Stimulated activated naive B cell treated with anti-CD40 and anti-IgM and Interleukin-4, amounts not matched to agents 10 μg/mL and 1 μg/mL and 100 μg/mL, for 72 hours (primary cell): ENCODE measurements at places on chromosomes 2 and 18.

GRCh38 chr2:200068642-200069041 is 113.3 kb downstream of the MAIP1 start:
- DNase-seq = no peak

- no peak for DNase-seq
Observed at GRCh38 chr2:29519338-29519925, 402.0 kb downstream of the ALK start.

DNA sequence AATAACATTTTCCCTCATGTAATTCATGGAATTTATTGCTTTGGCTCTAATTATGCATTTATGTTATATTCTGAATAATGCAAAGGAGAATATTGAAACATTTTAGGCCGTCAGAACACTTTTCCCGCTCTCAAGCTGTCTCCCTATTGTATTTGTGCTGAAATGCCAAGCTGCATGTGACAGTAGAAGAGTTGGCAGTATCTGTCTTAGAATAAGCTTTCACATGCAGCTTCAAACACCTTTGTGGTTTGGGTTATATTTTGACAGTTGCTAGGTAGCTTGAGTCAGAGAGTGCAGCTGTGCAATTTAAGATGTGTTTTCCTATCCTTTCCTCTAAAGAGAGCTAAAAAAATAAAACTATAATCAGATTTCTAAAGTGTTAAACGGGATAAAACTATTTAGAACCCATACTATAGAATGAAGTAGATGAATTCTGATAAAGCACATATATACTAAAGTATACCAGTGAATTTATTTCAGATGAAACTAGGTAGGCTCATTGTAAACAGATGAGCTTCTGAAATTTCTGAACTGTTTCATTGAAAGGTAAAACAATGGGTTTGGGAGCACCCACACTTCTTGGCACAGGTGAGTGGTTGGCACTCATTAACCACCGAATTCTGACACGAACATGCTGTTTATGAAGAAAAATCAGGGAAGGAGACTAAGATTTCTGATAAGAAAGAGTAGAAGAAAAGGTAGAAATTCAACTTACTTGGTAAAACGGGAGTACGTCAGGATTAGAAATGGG is 43.4 kb downstream of the PLCL1 start:
- DNase-seq = no peak

- DNase-seq = no peak
Observed at GRCh38 chr18:58054041-58054781, 10.2 kb downstream of the NEDD4L start.

- DNase-seq = no peak
Observed at GRCh38 chr2:1775511-1776035, 31.3 kb upstream of the PXDN start.

GRCh38 chr2:138752197-138752956 is 27.8 kb downstream of the NXPH2 start:
- DNase-seq = no peak

DNA sequence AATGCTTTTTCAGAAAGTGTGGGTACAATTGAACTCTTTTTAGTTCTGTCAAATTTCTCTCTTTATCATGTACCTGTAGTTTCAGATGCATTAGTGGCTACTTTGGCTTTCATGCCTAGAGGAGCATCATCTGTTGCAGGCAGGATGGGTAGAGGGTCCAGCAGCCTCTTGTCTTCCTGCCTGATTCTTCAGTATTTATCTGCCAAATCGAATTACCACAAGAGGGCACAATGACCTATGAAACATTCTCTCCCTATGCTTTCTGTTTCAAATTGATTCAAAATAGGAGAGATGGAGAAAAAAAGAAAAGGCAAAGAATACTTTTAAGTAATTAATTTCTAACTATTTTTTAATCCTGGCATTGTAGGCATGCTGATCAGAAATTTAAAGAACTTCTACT is 477.2 kb downstream of the TRIB2 start:
- no peak for DNase-seq

DNA sequence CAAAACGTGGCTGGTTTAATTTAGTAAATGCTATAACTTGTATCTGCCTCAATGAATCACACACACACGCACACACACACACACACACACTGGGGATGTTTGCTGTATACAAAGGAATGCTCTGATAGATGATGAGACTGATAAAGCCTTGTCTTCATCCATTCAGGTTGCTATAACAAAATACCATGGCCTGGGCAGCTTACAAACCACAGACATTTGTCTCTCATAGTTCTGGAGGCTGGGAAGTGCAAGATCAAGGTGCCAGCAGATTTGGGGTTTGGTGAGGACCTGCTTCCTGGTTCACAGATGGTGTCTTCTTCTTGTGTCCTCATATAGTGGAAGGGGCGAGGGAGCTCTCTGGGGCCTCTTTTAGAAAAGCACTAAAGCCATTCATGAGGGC is 149.5 kb upstream of the HDAC4 start:
- DNase-seq = no peak

DNA sequence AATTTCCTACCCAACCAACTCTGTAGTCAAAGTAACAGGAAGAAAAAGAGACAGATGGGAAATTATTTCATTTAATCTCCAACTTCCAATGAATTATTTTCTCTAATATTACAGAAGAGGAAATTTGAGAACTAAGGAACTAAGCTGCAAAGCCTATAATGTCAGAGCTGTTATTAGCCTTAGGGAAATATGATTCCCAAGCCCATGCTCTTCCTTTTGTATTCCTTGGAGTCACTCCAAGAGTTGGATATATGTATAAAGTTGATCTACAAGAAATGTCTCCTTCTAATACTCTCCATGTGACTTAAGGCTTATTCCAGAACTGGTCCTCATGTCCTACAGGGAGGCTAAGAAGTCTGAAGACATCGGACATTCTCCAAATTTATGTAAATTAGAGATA is 31.6 kb upstream of the VWC2L start:
- no peak for DNase-seq

DNA sequence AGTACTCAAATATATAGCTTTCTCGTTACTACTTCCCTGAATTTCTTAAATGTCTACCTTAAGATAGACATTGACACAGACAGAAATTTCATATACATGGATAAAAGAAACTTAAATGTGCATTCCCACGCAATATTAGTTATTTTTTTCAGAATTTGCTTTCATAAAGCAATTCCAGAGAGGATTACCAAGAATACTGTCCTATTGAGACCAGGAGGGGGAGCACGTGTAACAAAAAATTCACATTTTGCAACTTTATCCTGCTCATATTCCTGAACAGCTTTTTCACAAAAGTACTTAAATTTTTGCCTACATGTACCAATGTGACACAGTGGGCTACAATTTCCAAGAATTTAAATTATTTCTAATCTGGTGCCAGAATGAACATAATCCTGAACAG is 30.7 kb upstream of the ERCC3 start:
- DNase-seq = no peak

DNA sequence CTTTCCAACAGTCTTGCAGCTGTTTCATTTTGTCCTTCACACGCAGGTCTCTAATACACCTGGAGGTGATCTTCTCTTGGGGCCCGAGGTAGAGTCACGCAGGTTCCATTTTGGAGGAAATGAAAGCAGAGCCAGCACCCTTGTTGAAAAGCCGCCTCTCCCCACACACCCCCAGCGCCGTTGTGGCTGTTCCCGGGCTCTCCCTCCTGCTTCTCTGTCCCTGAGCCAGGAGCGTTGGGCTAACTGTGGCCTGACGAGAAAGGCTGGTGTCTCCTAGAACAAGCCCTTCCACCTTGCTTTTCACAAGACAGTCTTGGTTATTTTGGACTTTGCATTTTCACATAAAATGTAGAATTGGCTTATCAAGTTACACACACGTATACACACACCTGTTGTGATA is 16.3 kb downstream of the SNED1 start:
- DNase-seq = no peak

GRCh38 chr2:23008440-23008839 is 376.5 kb upstream of the KLHL29 start:
- DNase-seq = no peak

- no peak for DNase-seq
Observed at GRCh38 chr2:134231965-134232340, 21.9 kb upstream of the MGAT5 start.

DNA sequence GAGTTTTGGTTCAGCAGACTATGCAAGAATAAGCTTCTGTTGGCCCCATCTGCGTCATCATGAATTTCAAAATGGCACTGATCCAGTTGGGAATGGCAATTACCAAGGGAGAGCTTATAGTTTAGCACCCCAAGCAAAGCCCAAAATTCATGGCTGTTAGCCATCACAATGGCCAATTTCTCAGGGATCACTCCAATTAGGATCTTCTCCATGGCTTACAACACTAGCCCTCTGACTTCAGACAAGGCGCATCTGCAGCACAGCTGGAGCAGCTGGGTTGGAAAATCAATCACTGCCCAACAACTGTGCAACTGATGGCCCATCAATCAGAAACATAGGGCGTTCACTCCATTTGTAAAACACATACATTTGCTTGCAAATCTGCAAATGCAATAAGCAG is 273.6 kb downstream of the SRBD1 start:
- no peak for DNase-seq

DNA sequence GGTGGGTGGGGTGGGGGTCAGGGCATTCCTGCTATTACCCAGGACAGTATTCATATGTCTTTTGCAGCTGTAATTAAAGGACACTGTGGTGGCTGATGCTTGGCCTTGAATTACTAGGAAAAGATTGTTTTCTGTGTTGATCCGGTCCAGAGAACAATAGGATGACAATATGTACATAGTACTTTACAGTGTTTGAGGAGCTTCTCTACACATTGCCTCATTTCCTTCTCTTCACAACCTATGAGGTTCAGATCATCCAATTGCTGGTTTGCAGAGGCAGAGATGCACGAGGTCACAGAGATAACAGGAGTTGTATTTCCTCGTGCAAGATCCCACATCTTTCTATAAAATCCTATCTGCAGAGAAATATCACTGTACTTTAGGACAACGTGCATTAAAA is 119.5 kb downstream of the LIPG start:
- no peak for DNase-seq

- DNase-seq = no peak
Observed at GRCh38 chr2:69097148-69097610, 84.2 kb downstream of the ANTXR1 start.
